Mesendoderm (in vitro differentiated cells): ENCODE measurements at places on chromosomes 1 and 21.
A peak's percentile ranks its signal among the peaks of the same experiment; 100 is the strongest.

DNA sequence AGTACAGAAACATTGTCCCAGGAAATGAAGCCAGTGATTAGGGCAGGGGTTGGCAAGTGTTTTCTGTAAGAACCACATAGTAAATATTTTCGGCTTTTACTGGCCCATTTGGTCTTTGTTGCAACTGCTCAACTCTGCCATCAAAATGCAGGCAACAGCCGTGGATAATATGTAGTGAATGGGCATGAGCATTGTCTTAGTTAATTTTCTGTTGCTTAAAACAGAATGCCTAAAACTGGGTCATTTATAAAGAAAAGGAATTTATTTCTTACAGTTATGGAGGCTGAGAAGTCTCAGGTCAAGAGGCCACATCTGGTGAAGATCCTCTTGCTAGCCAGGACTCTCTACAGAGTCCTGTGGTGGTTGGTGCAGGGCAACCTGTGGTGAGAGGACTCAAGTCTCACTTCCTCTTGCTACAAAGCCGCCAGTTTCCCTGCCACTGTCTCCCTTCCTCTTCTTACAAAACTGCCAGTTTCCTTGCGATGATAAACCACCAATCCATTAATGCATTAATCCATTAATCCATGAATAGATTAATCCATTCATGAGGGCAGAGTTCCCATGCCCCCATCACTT is 166.4 kb downstream of the PSMG1 start:
- no peak for DNase-seq

DNA sequence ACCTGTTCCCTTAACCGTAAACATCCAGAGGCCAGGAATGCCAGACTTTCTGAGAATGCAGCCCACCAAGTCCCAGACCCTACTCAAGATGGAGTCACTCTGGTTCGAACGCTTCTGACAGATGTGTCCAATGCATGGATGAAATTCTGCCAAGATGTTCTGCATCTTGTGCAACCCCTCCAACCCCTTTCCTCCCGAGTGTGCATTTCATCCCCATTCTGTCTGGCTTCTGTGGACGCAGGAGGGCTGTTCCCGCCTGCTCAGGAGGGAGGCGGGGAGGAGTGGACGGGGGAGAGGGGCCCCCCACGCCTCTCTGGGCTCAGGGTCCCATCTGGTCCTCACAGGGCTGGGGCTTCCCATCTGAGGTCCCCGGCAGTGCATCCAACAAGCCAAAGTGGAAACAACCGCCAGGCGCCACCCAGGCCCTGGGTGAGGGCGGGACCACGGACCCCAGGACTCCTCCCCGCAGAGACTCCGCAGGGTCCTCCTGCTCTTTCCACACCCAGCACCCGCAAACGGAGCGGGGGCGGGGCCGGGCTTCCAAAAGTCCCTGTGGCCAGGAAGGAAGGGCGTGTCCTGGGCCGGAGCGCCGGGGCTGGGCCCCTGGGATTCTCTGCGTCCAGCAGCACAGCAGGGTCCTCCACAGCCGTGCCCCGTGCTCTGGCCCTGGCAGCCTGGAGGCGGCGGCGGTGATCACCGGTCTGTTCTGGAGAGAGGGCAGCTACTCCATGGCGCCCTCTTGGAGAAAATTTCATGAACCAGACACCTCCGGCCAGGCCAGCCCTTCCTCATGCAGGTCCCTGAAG is 27.8 kb upstream of the SUMO3 start:
- DNase-seq, result peak; percentile 87

- no peak for DNase-seq
These were observed 2.1 kb downstream of the MROH7 start for GRCh38 chr1:54643736-54644135.

DNA sequence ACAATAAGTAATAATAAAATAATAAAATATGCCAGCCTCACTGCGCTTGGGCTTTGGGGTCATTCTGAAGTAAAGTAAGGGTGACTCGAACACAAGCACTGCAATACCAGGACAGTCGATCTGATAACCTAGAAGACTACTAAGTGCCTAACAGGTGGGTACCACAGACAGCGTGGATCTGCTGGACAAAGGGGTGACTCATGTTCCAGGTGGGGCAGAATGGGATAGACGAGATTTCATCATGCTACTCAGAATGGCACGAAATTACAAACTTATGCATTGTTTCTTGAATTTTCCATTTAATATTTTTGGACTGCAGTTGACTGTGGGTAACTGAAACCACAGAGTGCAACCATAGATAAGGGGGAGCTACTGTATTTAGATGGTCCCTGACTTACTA is 221.1 kb upstream of the GREM2 start:
- no peak for DNase-seq

DNA sequence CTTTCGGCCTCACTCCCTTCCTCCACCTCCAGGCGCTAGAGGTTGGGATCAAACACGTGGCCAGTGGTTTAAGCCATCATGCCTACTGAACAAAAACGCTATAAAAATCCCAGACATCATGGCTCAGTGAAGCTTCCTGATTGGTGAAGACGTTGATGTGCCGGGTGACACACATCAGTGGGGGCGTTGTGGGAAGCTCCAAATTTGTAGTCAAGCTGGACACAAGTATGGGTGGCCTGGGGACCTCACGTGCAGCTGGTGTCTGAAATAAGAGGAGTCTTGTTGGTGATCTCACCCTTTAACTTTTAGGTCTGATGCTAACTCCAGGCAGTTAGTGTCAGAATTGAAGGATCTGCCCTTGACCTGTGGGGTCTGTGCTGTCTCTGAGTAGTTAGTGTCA is 6.7 kb downstream of the CFAP298 start:
- no peak for DNase-seq

DNA sequence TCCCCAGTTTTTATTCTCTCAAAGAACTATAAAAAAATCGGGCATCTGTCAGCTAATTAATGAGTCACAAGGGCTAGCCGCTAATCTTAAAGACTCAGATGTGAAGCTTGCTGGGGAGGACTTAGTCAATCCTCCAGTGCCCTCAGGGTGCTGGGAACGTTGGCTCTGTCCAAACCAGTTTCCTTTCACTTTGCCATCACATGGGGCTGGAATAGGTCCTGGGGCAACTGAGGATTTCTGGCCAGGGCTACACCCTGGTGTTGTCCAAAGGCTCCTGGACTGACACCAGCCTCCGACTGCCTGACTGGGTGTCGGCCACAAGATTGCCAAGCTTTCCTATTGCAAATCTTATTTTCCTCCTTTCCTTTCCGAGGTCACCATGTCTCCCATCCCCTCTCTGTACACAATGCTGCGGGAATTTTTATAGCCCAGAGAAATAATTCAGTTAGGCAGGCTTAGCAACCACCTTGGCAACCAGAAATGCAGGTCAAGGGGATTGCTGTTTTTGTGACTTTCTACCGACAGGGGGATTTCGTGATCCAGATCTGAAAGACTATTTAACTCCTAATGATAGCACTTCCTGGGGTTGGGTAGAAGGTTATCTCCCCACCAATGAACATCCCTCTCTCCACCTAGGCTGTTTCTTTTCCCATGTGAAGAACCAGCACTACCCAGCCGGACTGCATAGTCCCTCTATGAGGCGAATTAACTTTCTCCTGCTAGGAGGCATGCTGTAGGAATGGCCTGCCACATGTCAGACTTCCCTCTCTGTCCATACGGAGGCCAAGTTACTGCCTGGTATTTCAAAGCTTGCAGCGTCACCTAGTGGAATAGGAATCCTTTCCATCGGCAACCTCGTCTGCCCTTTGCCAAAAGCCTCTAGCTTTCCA is 29.9 kb upstream of the CTBS start:
- DNase-seq, result peak; percentile 59

DNA sequence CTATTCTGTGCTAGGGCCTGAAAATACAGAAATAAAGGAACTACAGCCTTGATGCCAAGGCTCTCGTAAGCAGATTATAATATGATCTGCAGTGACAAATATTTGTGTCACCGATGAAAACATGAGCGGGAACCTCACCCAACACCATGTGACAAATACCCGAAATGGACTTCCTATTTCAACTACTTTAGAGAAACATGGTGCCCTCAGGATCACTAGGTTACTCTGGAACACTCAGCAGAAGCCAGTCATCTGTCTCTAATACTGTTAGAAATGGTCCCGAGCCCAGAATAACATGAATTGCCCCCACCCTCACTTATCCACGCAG is 463 bp upstream of the VAMP3 start:
- no peak for DNase-seq

DNA sequence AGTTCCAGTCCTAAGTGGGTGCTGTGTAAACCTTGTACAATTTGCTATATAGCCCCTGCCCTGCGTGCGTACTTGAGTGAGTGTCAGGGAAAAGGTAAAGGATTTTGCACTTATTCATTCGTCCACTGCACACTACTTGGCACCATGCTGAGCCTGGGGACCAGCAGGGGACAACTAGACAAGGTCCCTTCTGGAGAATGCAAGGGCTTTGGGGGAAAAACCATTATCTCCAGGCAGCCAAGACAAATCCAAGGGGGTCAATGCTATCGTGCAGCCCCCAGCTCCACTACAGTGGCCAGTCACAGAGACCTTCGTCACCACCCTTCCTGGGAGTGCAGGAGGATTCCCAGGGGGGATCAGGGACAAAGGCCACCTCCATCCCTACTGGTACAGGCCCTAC is 39.7 kb downstream of the MATN1 start:
- DNase-seq, result no peak

DNA sequence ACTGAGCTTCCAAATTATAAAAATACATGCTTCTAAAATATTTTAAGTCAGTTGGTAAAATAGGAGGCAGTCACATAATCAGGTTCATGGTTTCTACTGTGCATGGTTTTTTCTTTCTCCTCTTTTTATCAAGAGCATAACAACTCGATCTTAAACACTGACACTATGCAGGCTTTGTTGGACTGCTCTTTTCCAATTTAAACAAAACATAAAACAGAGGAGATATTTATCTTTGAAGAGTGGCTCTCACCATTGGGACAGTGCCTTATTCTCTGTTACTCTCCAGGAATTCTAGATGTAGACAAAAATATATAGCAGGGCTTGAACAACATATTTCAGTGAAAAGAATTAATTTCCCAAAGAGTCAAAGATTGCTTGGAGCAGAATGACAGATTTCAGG is 883.5 kb upstream of the ADGRL2 start:
- no peak for DNase-seq

DNA sequence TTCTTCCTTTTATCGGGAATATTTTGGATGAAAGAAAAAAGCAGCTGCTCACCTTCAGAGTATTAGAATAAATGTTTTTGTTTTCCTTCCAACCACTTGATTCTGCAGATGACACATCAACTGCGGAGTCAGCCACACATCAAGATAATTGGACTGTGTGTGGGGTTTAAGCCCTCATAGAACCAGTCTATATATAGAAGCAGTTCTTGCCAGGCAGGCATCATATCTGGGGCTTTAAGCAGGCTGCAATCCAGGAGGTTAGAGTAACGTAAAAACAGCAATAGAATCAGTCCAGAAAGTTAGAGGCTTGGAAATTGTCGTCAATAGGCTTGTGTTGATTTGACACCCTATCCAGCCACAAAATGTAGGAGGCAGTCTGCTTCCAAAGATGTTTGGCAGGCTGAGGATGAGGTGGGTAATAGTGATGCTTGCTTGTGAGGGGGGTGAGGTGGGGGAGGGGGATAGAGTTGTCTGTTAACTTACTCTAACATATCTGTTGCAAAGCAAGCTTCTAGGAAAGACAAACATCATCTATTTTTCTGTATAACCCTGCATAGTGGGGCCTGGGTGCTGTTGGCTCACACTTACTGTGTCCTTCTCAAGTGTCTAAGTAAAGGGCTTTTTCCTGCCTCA is 64.8 kb downstream of the PEX14 start:
- DNase-seq, result no peak

- DNase-seq, result peak; percentile 8
These were observed 1466.4 kb downstream of the PLA2G4A start for GRCh38 chr1:188295157-188295556.

DNA sequence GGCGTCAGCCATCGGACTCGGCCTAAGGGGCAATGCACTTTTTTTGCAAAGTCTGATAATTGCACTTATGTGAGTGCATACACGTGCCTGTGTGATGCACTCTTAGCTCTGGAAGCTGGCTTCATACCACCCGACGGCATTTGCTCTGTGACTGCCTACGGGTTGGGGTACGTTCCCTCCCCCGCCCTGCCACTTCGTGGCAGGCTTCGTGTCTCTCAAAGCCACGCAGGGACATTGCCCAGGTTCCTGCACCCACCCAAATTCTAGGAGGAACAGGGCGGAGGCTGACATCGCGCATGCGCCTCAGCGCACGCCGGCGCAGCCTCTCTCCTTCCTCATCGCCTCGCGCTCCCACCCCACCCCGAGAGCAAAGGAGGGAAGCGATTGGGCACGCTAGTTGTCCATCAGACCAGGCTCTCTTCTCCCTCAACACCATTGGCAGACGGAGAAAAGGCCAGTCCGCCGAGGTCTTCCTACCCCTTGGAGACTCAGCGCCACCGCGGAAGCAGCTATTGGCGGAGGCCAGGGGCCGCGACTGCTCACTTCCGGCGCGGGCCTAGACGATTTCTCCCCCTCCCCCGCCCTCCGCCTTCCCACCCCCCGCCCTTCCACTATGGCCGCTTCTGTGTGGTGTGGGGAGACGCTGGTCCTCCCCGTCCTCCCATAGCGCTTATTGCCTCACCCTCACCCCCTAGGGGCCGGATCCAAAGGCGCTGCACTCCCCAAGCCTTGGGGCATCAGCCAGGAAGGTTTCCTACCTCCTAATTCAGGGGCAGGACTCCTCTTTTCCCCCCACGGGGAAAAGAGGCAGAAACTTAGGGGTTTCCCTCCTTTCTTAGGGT is at the start of gene INTS3:
TSS of gene INTS3 (plus strand) at position 588 of the 842 bp plus-strand sequence. CDS start 585 bp downstream, outside the sequence.
- peak; percentile 100 for DNase-seq

DNA sequence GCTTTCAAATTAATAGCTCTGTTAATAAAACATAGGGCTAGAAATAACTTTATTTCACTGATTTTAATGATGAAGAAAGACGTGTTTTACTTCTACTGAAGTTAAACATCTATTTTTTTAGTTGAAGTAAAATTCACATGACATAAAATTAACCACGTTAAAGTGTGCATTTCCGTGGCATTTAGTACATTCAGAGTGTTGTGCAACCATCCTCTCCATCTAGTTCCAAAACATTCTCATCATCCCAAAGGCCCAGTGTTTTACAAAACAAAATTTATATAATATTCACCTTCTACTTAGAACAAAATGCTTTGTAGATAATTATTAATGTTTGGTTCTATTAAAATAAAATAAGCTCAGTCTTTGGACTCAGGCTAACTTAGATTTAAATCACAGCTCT is 108.5 kb upstream of the GNG12 start:
- no peak for DNase-seq

- DNase-seq, result peak; percentile 13
These were observed 11.1 kb downstream of the SELE start for GRCh38 chr1:169722779-169723178.

GRCh38 chr21:45347712-45348499 is 57.1 kb upstream of the COL18A1 start:
- DNase-seq, result no peak

- DNase-seq, result no peak
These were observed 20.4 kb upstream of the PLXNA2 start for GRCh38 chr1:208264469-208265121.

- DNase-seq, result no peak
These were observed 11.2 kb downstream of the COX20 start for GRCh38 chr1:244846653-244847052.
